Stimulated activated CD4-positive, alpha-beta T cell treated with anti-CD3 and anti-CD28 coated beads, TNF-alpha, amount 100 ng/mL, for 48 hours (primary cell): ENCODE measurements at places on chromosomes 2 and 18.

DNA sequence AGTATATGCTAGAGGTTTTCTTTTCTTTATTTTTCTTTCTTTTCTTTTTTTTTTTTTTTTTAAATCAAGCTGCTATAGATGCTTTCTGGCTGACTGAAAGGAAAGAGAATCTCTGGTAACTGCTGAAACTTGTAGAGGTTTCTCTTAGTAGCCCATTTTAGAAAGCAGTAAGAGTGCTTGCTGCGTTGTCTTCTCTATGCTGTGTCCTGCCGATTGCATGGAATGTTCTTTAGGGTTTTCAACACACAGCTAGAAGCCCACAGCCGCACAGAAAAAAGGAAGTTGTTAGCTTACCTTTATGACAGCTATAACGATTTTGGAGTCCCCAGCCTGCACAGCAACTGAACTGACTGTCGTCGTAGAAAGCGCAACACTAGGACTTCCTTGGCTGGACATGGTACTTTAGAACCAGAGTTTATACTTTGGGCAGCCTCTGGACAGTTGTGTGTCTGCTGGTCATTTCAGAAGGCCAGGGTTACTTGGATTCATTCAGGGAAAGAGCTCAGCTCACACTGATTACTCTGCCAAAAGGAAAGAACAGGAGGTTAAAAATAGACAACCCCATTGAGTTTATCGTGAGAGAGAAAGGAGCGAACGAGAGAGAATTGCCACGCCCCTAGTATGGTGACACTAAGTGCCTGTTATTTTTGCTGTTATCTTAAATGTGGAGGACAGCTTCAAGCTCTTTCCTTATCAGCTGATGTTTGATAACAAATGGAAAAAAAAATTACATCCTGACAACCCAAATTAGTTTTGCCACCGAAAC lies at the start of gene CCDC141:
CCDC141 (minus strand) TSS at position 592 of the 766 bp plus-strand sequence; CDS start at position 396, 196 bp downstream.
- DNase-seq, result no peak

DNA sequence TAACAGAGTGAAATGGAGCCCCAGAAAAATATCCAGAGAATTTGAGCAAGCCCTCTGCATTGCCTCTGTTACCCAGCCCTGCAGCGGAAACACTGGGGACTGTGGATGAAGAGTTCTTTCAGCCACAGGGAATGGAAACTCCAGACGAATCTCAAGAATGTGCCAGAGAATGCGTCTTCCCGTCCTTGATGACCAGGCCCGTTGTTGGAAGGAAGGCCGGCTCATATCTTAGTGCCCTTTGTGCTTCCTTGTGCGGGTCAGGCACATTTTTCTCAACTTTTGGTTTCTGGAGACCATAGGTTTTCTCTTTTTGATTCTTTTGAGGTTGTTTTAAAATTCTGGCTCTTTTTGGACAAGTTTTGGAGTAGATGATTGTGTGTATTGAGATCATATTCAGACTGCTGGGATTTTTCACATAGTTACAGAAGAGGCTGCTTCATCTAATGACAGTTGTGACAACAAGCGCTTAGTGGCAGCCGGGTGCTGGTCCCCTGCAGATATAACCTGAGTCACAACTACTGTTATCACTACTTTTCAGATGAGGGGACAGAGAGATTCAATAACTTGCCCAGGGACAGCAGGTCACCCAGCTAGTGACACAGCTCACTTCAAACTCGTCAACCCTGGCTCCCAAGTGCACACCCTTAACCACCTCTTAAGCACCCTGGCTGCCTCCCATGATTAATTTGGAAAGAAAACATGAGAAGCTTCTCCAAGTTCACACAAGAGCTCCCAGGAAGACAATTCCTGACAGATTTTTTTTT lies 15.7 kb downstream of the MAL start:
- DNase-seq, result no peak

DNA sequence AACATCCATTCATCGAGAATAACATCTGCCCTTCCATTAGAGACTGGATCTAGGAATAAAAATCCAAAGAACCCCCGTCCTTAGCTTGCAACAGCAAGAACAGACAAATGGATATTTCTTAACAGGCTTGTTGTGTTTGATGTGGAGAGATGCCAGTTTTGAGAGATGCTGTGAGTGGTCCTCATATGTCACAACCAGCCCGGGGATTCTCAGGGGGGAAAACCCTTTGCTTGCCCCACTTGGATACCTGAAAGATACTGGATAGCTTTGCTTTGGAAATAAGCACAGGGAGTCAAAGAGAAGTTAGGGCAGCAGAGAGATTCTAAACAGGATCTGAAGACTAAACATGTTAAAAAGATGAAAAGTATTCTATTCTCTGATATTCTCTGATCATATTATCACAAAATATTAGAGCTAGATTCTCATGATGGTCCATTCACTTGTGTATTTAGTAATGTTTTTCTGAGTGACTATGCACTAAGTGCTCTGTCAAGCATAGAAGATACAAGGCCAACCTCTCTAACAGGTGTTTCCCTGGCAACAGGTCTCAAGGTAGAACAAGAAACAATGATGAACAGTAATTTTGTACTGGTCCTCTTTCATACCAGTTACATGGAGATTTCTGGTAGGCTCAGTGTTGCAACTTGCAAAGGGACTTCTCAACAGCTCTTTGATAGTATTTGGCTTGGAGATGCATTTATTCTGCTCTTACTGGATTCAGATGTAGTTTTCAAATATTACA lies 348.2 kb downstream of the MYCN start:
- no peak for DNase-seq

- DNase-seq, result no peak
These were observed 50.1 kb upstream of the CRACDL start for GRCh38 chr2:98985905-98986666.

GRCh38 chr2:130825231-130825965 lies 11.3 kb upstream of the ARHGEF4 start:
- DNase-seq, result no peak

DNA sequence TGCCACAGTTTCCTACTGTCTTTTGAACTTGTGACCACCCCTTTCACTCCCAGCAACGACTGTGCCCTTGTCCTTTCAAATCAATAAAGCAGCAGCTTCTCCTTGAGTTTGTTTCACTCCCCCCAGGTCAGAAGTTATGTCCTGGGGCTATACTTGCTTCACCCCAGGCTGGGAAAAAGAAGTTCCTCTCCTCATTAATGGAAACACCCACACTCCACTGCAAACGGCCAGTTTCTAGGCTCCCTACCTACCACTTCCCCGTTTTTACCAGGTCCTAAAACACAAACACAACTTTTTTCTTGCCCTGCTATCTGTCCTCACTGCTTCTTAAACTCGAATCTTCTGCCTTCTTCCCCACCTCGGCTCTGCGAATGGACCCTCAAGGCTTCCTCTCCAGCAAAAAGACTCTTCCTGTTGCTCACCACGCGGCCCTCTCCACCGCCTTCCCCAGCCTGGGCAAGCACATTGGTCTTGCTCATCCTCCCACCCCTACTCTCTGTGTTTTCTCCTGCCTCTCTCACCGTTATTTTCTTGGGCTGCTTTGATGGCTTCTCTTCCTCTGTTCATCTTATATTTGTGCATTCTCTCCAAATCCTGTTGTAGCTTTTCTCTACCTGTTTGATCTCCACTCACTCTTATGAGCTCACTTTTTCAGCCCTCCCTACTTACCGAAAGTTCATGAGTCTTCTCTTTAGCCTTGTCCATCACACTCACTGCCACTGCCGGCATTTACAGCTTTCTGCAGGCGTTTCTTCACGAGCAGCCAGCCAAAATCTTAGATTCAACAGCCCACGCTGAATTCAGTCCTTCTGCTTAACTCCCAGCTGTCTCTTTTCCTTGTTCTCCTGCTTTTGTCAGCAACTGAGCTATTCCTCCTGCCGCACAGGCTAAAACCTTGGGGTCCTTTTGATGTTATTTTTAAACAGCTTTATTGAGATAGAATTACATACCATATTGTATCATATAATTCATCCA lies 7.0 kb upstream of the SP5 start:
- no peak for DNase-seq

DNA sequence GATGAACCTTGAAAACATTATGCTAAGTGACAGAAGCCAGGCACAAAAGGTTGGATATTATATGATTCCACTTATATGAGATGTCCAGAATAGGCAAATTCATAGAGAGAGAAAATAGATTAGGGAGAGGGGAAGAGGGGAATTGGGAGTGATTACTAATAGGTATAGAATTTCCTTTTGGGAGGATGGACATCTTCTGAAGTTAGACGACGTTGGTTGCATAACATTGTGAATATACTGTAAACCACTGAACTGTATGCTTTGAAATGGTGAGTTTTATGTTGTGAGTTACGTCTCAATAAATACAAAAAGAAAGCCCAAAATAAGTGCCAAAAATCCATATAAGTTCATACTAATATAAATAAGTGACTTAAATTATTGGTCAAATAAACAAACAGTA lies 18.6 kb upstream of the CYP26B1 start:
- DNase-seq, result no peak

DNA sequence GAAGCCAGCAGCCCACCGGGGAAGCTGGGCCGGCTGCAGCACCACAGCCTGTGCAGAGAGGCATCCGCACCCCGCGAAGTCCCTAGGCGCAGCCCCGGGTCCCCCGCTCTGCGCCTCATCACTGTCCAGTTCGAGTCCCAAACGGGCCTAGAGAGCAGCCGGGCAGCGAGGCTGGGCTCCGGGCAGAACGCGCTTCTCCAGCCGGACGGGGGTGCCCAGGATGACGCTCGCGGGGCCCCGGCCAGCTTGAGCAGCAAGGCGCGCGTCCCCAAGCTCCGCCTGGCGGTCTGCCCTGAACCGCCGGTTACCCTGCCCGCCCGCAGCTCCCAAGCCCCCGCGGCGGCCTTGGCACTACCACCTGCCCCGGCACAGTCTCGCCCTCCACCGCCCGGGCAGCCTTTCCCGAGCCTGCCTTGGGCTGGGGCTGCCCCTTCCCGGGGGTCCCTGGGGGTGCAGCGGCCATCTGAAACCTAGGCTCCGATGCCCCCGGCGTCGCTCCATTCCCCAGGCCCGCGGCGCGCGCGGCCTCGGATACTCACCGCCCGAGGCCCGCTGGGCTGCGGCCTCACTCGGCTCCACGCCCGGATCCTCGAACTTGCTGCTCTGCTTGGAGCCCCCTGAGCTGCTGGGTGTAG lies 591 bp downstream of the SLC16A14 start:
- DNase-seq, result no peak

GRCh38 chr2:69709290-69709689 lies 32.6 kb upstream of the ANXA4 start:
- DNase-seq, result no peak

DNA sequence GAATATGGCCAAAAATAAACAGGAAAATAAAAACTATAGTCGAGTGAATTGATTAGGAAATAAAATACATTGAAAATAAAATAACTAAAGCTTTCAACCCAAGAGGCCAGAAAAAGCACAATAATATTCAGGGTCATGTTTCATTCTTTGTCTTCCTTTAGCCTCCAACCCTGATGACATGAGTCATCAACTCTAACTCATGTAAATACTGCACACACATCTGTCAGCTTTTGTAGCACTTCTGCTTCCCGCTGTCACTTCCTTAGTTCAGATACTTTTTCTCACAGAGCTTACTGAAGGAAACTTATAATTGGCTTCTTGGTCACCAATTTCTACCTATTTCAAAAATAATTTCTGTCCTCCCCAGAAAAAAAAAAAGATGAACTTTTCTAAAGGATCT lies 112.8 kb downstream of the UPP2 start:
- no peak for DNase-seq

GRCh38 chr2:60530660-60531281 lies 22.7 kb downstream of the BCL11A start:
- no peak for DNase-seq

GRCh38 chr2:232927032-232927792 lies 57.1 kb downstream of the SNORC start:
- DNase-seq, result no peak

GRCh38 chr2:181642086-181642485 lies 14.8 kb downstream of the CERKL start:
- DNase-seq, result no peak

- DNase-seq, result no peak
These were observed 34.7 kb downstream of the EHBP1 start for GRCh38 chr2:62740221-62740620.
